ENCODE measurements at places on chromosomes 6 and 20.

DNA sequence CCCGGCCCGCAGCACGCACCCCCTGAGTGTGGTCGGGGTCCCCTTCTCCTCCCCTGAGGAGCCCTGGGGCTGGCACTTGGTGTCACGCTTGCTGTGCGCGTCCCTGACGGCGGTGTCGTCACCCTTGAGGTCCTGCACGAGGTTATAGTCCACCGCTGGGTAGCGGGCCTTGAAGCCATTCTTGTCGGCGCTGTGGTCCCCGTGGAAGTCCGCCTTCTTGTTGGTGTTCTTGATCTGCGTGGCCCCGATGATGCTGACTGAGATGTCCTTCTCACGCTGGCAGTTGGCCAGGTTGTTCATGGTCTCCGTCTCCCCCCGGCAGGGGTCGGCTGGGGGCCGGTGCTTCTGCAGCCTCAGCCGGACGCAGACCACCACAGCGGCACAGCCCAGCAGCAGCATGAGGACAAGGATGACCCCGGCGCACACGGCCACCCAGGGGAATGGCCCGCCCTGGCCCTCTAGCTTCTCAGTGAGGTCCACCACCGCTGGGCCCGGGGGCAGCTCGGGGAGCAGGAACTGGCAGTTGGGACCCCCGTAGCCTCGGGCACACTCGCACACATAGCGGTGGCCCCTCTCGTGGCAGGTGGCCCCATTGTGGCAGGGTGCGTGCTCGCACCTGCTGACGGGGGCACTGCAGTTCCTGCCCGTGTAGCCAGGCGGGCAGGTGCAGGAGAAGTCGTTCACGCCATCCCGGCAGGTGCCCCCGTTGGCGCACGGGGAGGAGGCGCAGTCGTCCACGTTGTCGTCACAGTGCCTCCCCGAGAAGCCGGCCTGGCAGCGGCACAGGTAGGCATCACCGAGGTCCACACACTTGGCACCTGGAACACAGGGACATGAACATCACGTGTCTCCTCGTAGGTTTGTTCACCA is 7.4 kb downstream of the DLL1 start:
- no peak for DNase-seq

DNA sequence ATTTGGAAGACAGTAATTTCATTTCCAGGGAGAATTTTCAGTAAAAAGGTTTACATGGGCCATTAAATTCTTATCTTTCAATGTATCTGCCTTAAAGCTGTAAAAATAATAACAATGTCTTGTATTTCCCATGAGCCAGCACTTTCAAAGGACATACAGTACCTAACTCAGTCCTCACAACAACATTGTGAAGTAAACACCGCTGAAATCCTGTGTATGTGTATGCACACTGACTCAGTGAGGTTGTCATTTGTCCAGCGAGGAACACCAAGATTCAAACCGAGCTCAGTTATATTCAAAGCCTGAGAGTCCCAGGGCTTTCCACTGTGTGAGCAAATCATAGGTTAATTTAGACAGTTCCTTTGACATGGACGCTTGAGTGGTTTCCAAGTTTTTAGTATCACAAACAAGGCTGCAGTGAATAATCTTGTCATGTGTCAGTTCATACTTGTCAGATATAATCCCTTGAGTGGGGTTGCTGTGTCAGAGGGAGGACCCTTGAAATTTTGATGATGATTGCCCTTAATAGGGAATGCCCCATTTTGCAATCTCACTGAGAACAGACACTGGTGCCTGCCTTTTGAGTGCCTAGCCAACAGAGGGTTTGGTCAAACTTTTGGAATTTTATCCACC is 50.0 kb upstream of the SLC22A23 start:
- no peak for DNase-seq

DNA sequence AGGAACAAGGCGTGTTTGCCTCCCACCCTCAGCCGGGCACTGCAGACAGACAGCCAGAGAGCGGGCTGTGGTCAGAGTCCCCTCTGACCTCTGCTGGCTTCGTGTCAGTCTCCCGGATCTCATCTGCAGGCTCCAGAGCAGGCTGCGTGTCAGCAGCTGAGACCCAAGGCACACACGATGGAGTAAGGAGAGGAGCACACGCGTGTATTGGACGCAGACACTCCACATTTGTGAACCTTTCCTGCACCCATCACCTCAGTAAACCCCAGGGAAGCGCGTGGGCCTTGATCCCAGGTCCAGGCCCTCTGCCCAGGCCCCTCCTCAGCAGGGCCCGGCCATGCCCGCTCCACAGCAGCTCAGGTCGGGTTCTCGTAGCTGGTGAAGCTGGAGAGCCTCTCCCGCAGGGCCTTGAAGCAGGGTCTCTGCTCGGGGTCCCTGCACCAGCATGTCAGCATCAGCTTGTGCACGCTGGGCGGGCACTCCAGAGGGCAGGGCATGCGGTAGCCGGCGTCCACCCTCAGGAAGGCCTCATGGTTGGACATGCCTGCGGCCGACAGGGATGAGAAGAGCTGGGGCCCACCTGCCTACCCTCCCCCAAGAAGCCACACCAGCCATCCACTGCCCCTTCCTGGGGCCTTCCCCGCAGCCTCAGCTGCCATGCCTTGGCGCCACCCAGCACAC is 7.9 kb downstream of the PTK6 start:
- no peak for DNase-seq

DNA sequence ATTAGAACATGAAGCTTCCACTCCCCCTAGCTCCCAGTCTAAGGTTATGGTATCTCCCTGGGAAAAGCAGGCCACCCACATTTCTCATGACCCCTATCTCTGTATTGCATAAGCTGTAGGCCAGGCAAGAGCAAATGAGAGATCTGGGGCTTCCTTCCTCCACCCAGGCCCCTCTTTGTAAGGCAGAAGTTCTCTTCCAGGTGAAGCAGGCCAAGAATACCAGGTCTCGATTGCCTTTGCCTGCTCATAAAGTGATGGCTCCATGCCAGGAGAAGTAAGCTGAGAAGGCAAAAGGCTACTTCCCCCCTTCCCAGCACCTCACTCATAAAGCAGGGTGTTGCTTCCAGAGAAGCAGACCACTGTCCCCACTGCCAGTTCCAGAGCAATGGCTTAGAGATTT is 144.1 kb upstream of the KCNK16 start:
- no peak for DNase-seq

- no peak for DNase-seq
These were observed 33.5 kb downstream of the WRNIP1 start for GRCh38 chr6:2798586-2799134.

DNA sequence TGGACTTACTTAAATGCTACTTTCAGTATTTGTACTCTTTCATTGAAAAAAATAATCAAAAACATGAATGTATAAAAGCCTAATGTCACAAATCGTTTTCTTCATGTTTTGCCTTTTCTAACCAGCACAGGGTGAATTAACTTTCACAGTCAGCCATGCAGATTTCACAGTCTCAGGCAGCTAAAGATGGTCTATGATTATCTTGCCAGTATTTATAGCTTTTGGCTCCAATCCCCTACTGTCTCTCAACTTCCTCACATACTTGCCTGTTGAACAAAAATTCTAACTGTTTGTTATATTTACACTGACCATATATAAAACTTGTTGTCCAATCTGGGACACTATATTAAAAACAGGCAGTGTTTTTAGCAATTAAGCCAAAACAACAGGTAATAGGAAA is 358.2 kb downstream of the ARHGAP18 start:
- DNase-seq, result no peak

DNA sequence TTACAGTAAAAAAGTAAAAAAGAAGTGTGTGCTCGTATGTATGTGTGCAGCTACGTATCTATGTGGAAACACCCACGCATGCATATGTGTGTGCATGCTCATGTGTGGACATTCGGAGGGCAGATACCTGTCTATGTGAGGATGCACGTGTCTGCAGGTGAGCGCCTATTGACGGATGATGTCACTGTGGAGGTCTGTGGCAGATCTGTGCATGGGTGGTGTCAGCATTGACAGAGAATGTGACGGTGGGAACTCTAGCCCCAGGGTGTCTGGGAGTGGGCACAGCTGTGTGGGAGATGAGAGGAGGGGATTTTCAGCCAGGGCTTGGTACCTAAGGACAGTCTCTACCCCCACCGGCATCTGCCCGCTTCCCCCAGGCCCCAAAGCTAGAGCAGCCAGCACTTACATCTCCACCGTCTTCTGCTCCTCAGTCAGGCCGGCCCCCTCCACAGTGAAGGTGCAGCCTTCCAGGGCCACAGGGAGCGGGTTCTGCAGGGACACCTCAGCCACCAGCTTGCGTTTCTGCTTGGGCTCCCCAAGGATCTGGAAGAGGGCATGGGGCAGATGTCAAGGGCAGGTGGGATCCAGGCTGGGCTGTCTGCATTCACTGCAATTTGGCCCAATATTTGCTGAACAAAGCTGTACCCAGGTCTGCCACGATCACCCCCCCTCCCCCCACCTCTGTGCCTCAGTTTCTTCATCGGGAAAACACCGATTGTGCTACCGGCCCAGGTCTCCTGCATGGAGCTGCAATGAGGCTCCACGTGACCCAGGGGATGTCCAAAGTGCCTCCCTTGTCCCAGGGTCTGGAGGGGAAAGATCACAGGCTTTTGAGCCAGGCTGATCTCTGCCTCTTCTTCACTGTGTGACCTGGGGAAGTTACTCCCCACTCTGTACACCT is 34.1 kb downstream of the TGM2 start:
- no peak for DNase-seq

All from CD4-positive, alpha-beta T cell treated with Interleukin-17A for 4 hours (primary cell).